ENCODE measurements at places on chromosomes 2 and 18.

GRCh38 chr18:50933684-50934083, 34.2 kb upstream of the ELAC1 start:
- no peak for DNase-seq

- DNase-seq = no peak
Measured at GRCh38 chr2:98902209-98903063, 33.6 kb downstream of the CRACDL start.

DNA sequence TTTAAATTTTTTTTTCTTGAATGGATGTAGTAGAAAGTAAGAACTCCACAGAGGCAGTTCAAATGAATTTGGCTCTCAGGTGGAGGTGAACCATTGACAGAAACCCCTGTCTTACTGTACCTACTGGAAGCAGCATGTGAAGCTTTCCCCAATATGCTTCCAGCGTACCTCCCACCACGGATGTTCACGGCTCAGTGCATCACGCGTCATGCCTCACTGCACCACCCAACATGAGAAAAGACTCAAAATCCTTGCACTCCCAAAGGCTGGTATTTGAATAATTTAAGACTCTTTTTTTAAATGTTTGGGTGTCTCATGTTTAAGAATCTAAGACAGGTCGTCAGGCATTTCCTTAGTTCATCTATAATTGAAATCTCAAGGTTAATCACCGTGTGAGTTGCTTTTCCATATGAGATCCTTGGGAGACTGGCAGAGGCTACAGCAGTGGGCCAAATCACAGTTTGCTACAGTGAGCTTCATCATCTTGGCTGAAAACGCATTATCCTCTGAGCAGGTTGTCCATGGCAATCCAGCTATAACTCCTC, 846.4 kb downstream of the DCDC2C start:
- no peak for DNase-seq

DNA sequence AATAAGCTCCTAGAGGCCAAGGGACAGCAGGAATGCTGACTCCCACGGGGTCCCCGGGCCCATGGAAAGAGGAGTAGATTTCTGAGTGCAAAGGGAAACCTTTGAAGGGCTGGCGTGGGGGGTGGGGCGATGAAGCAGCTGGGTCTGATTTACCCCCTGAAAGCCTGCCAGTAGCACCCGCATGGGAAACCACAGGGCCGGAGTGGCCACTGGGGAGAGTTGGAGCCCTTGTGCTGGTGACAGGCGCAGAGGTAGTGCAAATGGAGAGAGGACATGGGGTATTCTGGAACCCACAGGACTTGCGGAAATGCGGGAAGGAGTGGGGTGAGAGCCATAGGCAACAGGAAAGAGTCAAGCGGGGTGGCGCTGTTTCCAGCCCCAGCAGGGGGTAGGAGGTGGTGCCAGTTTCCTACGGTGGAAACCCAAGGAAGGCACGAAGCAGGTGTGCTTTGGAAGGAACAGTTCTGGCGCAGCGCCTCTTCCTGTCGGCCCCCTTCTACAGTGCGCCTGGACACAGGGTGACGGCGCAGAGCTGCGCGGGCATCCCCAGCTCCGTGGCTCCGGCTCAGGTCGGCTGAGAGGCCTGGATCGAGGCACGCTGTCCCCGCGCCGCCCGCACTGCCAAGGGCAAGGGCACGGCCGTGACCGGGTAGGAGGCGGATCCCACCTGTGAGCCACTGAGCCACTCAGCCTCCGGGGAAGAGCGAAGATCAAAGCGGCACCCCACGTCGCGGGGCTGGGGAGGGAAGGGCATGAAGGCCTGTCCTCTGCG, 149.0 kb upstream of the GLI2 start:
- DNase-seq = peak; percentile 60

- DNase-seq = no peak
Measured at GRCh38 chr2:105781274-105781978, 36.7 kb downstream of the NCK2 start.

- DNase-seq = no peak
Measured at GRCh38 chr18:8807488-8807805, 102.1 kb downstream of the MTCL1 start.

DNA sequence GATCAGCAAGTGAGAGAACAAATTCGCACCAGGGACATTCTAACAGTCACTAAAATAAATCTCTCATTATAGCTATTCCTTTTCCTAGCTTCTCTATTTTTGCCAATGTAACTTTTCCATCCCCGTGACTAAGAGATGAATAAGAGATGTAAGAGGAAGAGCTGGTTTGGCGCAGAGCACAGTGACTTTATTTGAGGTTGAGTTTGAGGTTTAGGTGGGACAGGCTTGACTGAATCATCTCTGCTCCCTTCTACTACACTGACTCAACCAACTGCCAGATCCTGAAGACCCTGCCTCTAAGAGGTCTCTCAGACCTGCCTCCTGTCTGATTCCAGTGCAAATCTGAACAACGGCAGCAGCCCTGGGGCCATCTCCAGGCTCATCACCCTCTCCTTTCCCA, 28.0 kb downstream of the RFX8 start:
- no peak for DNase-seq

GRCh38 chr2:46645681-46646162, 166.4 kb downstream of the TMEM247 start:
- no peak for DNase-seq

GRCh38 chr2:237154884-237155851, 69.5 kb downstream of the COPS8 start:
- no peak for DNase-seq

DNA sequence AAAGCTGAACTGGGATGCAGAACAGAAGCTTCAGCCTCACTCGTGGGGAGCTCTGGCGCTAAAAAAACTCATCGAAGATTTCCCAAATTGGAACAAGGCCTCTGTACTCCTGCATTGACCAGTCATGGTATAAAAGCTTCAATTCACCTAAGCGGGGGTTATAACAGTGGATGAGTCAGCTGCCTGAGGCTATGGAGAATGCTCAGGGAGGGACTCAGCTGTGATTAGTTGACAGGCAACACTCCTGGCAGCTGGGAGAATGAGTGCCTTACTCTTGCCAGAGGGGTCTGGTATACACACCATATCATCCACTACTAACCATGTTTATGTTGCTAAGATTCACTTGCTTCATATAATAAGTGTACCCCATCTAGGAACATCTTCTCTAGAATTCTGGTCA, 350.6 kb upstream of the VRK2 start:
- no peak for DNase-seq

- no peak for DNase-seq
Measured at GRCh38 chr2:113716291-113716690, 40.2 kb downstream of the SLC35F5 start.

DNA sequence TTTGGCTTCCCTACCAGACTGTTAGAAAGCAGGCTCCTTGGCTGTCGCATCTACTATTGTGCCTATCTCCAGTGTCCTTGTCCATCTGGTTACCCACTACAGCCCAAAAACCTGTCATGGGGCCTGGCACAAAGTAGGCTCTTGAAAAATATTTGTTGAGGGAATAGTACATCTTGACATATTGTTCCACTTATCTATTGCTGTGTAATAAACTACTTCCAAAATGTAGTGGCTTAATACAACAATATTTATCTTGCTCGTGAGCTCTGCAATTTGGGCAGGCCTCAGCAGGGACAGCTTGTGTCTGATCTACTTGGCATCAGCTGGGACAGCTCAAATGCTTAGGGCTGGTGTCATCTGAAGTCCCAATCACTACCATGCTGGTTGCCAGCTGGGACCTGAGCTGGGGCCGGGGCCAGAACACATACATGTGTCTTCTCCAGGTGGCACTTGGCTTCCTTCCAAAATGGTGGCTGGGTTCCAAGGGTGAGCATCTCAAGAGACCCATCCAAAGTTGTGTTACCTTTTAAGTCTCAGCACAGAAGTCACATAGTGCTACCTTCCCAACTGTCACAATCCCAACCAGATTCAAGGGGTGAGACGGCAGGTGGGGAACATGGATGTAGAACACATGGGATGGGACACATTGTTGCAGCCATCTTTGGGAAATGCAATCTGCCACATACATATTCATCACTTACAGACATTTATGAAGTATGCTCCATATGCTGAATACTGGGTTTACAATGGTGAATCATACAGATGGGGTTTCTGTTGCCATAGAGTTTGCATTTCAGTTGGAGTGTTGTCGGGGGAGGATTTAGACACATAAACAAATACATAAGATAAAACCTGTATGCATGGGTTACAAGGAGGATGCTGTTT, 134.2 kb downstream of the FOXI3 start:
- DNase-seq = no peak

GRCh38 chr18:37636831-37637477, 71.4 kb upstream of the CELF4 start:
- no peak for DNase-seq

DNA sequence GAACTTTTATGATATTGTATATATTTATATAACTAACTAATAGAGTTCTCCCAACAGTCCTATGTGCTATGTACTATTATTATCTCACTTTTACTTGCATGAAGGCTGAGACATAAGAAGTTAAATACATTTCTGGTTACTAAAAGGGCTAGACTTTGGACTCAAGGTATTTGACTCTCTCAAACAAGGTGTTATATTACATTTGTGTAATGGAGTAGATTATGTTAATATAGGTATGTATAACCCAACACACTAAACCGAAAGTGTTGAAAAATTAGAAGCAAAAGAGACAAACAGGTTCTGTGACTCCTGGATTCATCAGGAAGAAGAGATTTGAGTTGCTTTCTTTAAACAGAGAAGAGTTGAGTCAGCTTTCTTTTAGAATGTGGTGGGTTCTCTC, 733.6 kb upstream of the ZEB2 start:
- DNase-seq = peak; percentile 3

DNA sequence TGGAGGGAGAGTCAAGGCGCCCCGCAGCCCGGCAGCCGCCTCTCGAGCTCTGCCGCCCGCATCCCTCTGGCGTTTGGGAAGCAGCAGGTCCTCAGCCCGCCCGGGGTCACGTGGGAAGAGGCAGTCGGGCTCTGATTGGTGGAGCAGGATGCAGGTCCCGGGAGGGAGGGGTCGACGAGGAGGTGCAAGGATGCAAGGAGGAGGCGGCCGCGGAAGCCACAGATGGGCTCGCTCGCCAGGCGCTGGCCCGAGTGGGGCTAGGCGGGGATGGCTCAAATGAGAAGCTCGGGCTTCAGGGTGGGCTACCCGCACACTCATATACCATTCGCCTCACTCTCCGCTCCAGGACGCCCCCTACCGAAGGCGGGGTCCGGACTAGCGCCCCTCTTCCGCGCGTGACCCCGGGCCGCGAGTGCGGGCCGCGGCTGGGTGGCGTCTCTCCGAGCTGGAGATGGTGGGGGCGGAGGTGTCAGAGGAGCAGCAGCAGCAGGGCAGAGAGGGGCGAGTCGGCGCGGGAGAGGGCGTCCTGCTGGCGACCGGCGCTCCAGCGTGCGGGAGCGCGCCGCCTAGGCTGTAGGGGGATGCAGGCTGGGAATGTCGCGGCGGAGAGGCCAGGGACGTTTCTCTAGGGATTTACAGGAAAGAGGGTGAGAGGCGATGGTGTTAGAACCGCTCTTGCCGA, at the start of gene TMEFF2:
TMEFF2 (minus strand) TSS at position 68 of the 682 bp plus-strand sequence. CDS start 409 bp downstream, outside the sequence.
- DNase-seq = peak; percentile 96

DNA sequence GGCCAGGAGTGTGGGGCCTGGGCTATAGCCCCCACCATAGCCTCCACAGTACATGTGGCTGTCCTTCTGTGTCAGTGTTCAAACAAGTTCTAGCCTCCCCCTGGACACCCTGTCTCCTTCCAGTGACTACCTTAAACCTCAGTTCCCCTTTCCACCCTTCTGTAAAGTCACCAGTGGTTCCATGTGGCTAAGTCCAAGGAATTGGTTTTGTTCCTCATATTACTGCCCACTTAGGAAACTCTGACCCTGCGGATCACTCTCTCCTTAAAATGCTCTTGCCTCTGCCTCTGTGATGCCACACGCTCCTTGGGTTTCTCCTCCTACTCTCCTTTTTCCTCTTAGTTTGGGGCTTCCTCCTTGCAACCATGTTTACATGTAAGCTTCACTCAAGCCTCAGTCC, 27.8 kb upstream of the REL start:
- DNase-seq = no peak

DNA sequence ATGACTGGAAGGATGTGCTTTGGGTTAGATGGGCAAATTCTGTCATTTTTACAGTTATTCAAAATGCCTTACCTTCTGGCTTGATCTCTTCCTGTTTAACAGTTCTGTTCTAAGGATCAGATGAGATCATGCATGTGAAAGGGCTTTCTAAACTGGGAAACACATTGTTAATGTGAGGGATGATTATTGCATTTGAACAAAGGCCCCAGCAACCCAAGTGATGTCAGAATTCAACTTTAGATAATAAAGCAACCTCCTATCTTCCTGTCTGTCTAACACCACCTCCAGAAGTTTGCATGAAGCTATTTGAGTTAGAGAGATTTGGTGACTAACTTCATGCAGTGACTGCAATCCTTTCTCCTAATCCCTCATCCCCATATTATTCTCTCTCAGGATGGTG, 77.8 kb upstream of the B3GNT2 start:
- DNase-seq = no peak

- DNase-seq = no peak
Measured at GRCh38 chr2:119723784-119724467, 35.8 kb upstream of the PTPN4 start.

DNA sequence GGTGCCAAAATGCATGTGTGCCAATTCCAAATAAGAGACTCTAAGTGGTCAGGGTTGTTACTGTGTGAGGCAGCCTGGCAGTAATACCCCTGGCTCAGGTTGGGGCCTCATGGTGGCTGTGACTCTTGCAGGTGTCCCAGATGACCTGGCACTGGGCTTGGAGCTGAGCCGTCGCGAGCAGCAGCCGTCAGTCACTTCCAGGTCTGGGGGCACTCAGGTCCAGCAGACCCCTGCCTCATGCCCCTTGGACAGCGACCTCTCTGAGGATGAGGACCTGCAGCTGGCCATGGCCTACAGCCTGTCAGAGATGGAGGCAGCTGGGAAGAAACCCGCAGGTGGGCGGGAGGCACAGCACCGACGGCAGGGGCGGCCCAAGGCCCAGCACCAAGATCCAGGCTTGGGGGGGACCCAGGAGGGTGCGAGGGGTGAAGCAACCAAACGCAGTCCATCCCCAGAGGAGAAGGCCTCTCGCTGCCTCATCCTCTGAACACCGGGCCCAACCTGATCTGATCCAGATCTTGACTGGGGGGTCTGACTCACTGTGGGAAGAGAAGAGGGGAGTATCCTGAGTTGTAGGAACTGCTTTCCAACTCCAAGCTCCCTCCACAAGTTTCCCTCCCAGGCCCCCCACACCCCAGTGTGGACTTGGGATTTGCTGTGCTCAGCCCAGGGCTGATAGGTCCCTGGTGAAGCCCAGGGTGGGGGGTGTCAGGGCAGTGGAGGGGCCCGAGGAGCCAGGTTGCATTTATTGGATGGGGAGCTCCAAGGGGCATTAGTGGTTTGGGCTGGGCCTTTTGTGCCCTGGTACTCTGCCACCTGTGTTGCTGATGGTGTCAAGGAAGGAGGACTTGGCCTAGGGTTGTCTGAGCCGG, 5.6 kb downstream of the DNAJB2 start:
- DNase-seq = no peak

DNA sequence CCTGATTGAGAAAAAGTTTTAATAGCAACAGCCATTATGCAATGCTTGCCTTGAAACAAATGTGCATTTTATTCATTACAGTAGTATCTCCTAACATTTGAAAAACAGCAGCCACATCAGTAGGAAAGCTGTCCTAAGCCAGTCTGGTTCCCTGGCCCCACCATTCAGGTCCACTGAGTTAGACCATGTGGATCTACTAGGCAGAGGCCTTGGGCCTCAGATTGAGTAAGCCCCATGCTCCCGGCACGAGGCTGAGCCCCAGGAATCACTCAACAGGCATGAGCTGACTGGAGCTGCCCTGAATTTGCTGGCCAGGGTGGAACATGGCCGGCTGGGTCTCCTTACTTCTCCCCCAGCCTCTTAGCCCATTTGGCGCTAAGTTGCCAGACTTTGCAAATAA, 103.4 kb downstream of the ZFP36L2 start:
- no peak for DNase-seq

Data from GM23338 (cell line).